ENCODE measurements at places on chromosomes 5 and 9.

GRCh38 chr5:10854506-10855277, 93.7 kb upstream of the DAP start:
- DNase-seq, result peak; percentile 93

DNA sequence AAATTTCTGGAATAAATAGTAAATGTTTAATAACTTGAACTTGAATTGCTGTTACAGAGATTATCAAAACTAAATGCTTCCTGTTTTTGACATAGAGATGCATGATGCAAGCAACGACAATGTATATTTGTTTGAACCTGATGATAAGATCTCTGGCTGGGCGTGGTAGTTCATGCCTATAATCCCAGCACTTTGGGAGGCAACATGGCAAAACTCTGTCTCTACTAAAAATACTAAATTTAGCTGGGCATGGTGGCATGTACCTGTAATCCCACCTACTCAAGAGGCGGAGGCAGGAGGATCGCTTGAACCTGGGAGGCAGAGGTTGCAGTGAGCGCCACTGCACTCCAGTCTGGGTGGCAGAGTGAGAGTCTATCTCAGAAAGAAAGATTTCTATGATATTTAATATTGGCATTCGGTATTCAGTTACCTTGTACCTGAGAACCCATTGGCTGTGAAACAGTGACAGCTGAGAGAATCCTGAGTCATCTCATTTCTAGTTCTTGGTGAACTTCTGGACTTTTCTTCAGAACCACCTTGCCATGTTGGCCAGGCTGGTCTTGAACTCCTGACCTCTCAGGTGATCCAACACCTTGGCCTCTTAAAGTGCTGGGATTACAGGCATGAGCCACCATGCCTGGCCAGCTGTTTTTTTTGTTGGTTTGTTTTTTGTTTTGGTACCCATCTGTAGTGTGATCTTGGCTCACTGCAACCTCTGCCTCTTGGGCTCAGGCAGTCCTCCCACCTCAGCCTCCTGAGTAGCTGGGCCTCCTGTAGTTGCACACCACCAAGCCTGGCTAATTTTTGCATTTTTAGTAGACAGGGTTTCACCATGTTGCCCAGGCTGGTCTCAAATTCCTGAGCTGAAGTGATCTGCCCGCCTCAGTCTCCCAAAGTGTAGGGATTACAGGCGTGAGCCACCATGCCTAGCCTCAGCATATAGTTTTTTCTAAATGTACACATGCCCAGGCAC, 10.0 kb upstream of the FGF18 start:
- DNase-seq, result no peak

DNA sequence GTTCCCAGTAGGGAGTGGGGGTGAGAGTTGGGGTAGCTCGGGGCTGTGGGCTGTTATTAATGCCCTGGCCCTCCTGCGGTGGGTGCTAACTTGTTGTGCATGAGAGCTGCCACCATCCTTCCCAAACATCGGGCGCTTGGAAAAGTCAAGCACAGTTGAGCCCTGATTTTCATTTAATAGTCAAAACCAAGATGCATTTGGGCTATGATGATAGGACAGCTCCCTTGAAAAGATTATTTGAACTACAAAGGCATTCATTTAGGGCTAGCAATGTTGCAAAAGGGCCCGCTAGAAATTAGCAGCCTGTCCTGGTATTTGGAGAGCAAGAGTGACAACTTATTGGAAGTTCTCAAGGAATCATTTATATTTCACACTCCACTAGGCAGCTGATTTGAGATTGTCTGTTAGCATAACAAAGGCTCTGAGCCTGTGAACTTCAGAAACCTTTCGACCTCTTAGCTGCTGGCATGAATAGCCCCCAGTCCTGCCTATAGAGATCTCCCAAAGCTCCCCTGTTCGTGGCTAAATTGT, 128.2 kb upstream of the TMEM161B start:
- DNase-seq, result no peak

DNA sequence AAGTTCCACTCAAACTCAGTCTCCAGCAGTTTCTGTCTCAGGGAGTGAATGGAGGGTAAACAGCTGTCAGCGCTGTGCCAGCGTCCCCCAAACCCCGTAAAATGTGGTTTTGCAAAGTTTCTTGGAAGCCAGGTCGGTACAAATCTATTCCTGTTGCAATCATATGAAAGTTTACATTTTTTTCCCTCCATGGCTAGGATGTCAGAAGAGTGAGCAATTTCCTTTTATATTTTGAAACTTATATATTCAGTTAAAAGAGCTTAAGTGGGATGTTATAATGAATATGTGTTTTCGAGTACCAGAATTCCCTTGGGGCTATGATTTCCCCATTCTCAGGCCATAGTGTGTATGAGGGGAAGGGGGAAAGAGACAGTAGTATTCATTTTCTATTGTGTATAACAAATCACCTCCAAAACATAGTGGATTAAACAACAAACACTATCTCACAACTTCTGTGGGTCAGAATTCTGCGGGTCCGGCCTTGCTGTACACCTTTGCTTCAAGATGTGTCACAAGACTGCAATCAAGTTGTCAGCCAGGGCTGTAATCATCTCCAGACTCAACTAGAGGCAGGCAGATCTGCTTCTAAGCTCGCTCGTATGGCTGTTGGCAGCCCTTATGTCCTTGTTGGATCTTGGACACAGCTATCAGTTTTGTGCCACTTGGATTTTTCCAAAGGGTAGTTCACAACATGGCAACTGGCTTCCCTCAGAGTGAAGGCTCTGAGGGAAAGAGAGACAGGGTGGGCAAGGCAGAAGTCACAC, 107.4 kb downstream of the SNX18 start:
- DNase-seq, result peak; percentile 67

DNA sequence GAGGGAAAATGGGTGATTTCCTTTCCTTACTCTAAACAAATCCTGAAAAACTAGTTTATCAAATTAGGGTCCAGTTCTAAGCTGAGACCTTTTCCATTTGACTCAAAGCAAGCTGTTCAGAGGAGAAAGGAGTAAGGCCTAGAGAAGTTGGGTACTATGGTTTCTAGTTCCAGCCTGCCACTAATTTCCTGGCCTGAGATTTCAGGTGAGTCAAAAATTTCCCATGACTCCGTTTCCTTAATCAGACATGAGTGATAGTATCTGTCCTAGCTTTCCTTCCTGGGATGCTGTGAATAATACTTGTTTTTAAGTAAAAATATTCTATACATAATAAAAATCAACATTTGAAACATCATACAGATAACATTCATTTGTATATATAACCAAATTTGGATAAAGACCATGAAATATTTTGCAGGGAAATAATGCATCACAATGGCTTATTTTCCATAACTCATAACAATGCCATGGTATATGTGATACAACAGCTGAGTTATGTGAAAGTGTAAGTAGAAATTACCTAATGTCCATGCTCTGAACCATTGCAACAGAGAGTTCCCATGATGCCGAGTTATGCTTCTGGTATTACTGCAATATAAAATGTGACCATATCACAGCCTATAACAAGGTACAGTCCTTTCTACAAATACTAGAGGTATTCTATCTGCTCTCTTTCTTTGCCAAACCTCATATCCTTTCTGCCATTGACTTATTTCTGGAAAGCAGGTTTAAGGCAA, 142.7 kb downstream of the MLLT3 start:
- DNase-seq, result no peak

DNA sequence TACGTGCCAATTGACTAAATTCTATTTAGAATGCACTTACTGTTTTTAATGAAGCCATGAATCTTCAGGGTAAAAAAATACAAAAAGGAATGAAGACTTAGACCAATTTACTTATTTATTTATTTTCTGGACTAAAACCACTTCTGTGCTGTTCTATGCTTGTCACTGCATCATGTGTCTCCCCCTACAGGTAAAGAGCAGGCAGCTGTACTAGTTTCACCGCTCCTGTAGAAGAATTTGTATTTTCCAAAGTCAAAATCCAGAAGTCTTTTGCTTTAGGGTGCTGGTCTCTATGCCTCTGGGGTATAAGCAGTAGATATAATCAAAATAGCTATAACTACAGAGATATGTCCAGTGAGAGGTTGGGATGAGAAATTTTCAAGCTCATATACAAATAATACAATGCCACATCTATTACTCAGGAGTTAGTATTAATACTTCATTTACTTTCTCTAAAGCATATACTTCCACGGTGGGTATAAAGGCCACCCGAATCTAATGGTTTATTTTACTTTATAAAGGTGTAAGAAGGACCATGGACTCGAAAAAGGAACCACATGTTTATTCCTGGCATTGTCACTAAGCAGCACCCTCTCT, 591.5 kb downstream of the RAB3C start:
- DNase-seq, result peak; percentile 7

- no peak for DNase-seq
Observed at GRCh38 chr5:178993236-178993765, 1.8 kb downstream of the GRM6 start.

GRCh38 chr5:167945542-167946384, 345.7 kb upstream of the WWC1 start:
- no peak for DNase-seq

GRCh38 chr5:74183041-74183440, 457.5 kb downstream of the ENC1 start:
- no peak for DNase-seq

DNA sequence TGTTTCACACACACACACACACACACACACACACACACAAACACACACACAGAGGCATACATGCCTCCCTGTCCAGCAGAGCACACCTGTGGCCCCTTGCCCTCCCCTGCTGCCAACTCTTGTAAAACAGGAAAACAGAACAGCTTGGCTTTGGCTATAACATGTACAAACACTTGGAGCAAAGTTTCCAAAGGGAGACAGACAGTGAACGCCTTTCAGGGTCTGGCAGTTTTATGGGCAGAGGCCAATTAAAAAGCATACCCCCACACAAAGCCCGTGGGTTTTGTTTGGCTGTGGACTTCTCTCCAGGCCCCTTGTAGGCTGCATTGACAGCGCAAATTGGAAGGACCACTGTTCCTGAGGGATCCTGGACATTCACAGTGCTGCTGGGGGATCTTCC, 265.6 kb downstream of the PAPPA start:
- no peak for DNase-seq

GRCh38 chr9:3498691-3499090, 27.1 kb downstream of the RFX3 start:
- DNase-seq, result no peak

DNA sequence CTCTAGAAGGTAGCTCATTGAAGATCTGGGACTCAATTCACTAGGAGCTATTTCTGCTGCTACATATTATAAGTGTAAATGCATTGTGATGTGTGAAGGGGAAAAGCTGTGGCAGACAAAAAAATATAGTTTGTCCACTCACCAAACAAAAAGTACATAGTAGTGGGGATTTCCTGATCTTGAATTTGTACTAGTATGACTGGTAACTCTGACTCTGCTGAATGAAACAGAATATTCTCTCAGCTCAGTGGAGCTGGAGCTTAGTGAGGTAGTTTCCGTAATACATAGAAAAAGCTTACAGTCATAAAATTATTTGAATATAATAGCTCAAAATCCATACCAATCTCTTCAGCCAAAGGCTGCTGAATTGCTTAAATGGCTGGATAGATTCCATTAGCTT, 455.6 kb upstream of the CD180 start:
- no peak for DNase-seq
